ENCODE measurements at places on chromosomes 12 and 14. TPM values are rescaled to one million over a fixed set of nuclear protein-coding genes. Genes with fewer than 3 reads are reported as not detected.

The OR10P1 gene
- total RNA-seq, result not detected

The LRRK2 gene
- total RNA-seq, result 0.20 TPM

The ACSM4 gene
- total RNA-seq, result not detected

The STYK1 gene
- total RNA-seq, result 8.1 TPM

The CLEC4A gene
- not detected for total RNA-seq

GRCh38 chr12:64404470-64405256 lies 471 bp downstream of the XPOT start:
- peak; percentile 77 for DNase-seq

DNA sequence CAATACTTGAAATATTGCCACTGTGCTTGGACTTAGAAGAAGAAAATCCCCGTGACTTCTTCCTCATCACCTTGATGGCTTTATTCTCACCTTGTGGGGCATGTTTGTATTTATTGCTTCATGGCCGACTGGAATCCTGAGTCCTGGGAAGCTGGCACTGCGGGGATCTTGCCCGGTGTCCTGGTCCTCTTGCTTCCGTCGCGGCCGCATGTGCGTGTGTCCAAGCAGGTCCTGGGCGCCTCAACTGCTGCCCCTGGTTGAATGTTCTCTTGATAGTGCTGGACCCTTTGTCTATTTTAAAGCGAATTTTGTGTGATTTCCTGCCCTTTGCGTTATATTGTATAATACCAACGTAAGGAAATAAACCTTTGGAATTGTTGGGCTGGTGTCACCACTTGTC lies 6.3 kb upstream of the PUS1 start:
- no peak for DNase-seq

DNA sequence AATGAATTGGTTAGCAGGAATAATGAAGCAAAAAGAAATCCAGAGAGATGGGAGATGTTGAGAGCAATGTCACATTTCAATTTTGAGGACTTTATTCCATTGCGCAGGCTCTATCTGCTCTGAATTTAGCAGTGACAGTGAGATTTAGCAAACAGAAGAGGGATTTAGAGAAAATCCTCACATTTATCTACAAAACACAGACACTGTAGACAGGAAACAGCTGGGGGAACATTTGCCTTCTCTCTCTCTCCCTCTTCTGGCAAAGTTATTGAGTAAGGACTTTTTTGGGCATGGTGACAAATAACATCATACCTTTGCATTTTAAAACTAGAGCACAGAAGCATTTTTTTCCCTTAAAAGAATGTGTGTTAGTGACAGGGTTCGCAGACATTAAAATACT lies at the start of gene IGF1:
IGF1 (minus strand) TSS at position 158 of the 400 bp plus-strand sequence. CDS start 182 bp downstream, outside the sequence.
- DNase-seq, result peak; percentile 66

DNA sequence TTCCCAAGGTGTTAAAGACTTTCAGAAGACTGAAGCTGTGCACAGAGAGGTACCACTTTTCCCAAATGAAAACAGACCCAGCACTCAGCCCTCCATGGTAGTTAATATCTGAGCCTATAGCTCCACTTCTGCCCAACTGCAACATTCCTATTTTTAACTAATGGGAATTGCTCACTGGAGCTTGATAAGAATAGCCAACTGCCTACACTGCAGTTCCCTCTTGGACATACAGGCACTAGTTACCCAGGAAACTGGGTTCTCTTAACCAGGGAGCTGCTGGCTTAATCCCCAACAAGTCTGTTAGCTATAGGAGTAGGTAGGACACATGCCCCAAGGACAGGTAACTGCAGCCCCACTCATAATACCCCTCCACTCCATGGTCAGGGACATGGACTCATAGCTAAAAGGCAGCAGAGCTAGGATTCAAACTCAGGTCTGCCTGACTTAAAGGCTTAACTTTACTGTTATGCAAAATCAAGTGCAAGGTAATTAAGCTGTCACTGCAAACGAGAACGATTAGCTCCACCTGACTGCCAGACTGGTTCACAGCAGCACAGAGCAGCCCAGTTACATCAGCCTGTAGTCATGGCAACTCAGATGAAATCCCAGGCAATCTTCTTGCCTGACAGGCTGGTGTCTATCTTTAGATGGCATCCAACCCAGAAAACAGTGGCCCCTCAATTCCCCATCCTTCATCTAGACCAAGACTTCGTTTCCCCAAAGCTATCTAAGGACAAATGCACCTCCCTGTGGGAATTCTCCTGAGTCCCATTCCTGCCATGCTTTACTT lies 77.1 kb upstream of the ACTN1 start:
- DNase-seq, result peak; percentile 65

DNA sequence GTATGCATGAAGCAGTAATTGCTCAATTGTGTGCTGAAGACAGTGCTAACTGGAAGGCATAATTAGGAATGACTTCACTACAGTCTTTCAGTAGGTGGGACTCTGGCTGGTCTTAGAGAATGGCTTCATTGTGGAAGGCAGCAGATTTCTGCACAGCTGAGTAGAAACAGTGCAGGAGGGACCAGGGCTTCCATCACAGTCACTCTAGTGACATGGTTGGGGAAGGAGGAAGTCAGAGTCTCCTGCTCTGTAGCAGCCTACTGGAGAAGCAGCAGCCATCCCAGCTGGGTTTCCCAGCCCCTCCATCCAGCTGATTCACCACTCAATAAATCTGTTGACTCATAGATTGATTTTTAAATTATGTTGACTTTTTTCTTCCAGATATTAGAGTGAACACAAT lies 80.6 kb upstream of the DBX2 start:
- DNase-seq, result no peak
